Bronchial smooth muscle cell (primary cell): ENCODE measurements at places on chromosomes 3 and 15. TPM values are rescaled to one million over a fixed set of nuclear protein-coding genes. Genes with fewer than 3 reads are reported as not detected.

The SCAANT1 gene
- total RNA-seq, result not detected in 2 replicates

The FETUB gene
- not detected in 2 replicates for total RNA-seq

The OSTN gene
- total RNA-seq, result not detected in 2 replicates

The ZBTB47 gene
- total RNA-seq, result 24.4 and 45.8 TPM in 2 replicates

The SPSB4 gene
- total RNA-seq, result not detected in 2 replicates

The ARL14 gene
- not detected in 2 replicates for total RNA-seq

The DUOXA2 gene
- total RNA-seq, result not detected in 2 replicates

The CP gene
- total RNA-seq, result 0.52 TPM in 1 of 2 replicates, not detected in the other

The SPESP1 gene
- total RNA-seq, result 6.8 and 14.3 TPM in 2 replicates

The GHRL gene
- total RNA-seq, result not detected in 2 replicates

The AADACL2 gene
- not detected in 2 replicates for total RNA-seq

The SLC9C1 gene
- total RNA-seq, result not detected in 2 replicates

The CYP11A1 gene
- total RNA-seq, result 0.69 and 0.79 TPM in 2 replicates

The FSIP1 gene
- 1.5 and 2.5 TPM in 2 replicates for total RNA-seq

The CTXN2 gene
- not detected in 2 replicates for total RNA-seq

The RPL32 gene
- total RNA-seq, result 1,225 and 2,282 TPM in 2 replicates

The TUSC7 gene
- under 0.01 TPM in 1 of 2 replicates, not detected in the other for total RNA-seq

The MME gene
- total RNA-seq, result 77.8 and 81.5 TPM in 2 replicates

The NBEAL2 gene
- total RNA-seq, result 1.5 and 1.7 TPM in 2 replicates

The FBXW12 gene
- not detected in 2 replicates for total RNA-seq

The TRIM42 gene
- total RNA-seq, result not detected in 2 replicates

The MESP2 gene
- total RNA-seq, result 0.52 and 1.9 TPM in 2 replicates
